ENCODE measurements at places on chromosomes 1 and 21. TPM values are rescaled to one million over a fixed set of nuclear protein-coding genes. Genes with fewer than 3 reads are reported as not detected.

- no peaks in the 10 kb centered on the region for H3K27me3 ChIP-seq
- H3K36me3 ChIP-seq = no peaks in the 10 kb centered on the region
- DNase-seq = no peak
- H3K4me3 ChIP-seq = no peak overlapping the region
- H3K4me1 ChIP-seq = peaks cover 8% of the 10 kb centered on the region
These were observed 25.6 kb upstream of the IER5 start for GRCh38 chr1:181062836-181063428.

- no peak overlapping the region for H3K27ac ChIP-seq
- DNase-seq = no peak
- H3K4me3 ChIP-seq = no peak overlapping the region
- H3K4me1 ChIP-seq = no peaks in the 10 kb centered on the region
These were observed 187.1 kb upstream of the LMO4 start for GRCh38 chr1:87141556-87141955.

GRCh38 chr1:202645097-202645476, 65.2 kb downstream of the SYT2 start:
- DNase-seq = no peak
- H3K4me1 ChIP-seq = peaks cover 27% of the 10 kb centered on the region
- no peaks in the 10 kb centered on the region for H3K36me3 ChIP-seq
- H3K27ac ChIP-seq = no peak overlapping the region
- H3K27me3 ChIP-seq = peaks cover 31% of the 10 kb centered on the region
- H3K4me3 ChIP-seq = no peak overlapping the region

- DNase-seq = no peak
- no peak overlapping the region for H3K4me3 ChIP-seq
- H3K36me3 ChIP-seq = no peaks in the 10 kb centered on the region
These were observed 346.0 kb downstream of the MATN1 start for GRCh38 chr1:30377230-30378002.

DNA sequence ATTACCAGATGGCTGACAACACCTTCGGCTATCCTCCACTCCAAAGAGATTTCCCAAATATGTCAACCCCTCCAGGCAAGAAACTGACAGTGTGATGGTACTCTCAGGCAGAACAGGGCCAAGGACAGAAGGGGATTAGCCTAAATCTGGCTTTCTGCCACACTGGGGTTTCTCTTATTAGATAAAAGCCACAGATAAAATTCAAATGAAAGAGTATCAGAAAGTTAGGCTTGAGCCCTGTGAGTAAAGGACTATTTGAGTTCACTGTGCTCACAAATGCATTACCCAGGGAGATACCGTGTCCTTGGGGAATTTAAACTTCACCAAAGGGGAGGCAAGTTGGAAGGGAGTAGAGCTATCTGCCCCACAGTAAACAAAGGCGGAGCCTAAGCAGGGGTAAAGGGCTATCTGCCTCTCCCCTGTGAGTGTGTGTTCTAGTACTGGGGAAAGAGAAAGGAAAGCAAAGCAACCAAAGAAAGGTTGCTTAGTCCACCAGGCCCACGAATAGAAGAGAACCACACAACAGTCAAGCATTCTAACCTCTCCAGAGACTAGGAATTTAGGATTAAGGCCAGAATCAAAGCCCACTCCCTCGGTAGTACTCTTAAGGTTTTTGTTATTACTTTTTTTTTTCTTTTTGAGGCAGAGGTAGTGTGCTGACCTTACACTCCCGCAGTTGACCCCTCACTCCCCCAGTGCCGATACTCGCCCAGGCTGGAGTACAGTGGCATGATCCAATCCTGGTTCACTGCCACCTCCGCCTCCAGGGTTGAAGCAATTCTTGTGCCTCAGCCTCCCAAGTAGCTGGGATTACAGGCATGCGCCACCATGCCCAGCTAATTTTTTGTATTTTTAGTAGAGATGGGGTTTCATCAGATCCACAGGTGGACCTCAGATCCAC, 12.7 kb downstream of the TPM3 start:
- no peak for DNase-seq
- H3K27me3 ChIP-seq = no peaks in the 10 kb centered on the region
- peak overlapping the region; percentile 13 for H3K27ac ChIP-seq
- H3K4me3 ChIP-seq = no peak overlapping the region

DNA sequence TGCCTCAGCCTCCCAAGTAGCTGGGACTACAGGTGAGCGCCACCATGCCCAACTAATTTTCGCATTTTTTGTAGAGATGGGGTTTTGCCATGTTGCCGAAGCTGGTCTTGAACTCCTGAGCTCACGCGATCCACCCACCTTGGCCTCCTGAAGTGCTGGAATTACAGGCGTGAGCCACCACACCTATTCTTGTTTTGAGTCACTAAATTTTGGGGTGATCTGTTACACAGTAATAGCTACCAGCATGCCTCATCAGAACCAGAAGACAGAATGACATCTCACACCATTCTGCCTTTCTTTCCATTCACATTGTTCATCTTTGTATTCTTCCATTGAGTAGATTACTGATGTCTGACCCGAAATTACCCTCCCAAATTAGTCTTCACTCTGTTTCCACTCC, 9.1 kb downstream of the RHBDL2 start:
- H3K27me3 ChIP-seq = no peaks in the 10 kb centered on the region
- no peaks in the 10 kb centered on the region for H3K4me1 ChIP-seq
- no peak for DNase-seq
- no peaks in the 10 kb centered on the region for H3K36me3 ChIP-seq
- no peak overlapping the region for H3K27ac ChIP-seq

Gene LZIC
- total RNA-seq = 28.3 TPM

Gene CYP4X1
- total RNA-seq = 4.3 TPM

Gene LRRN2
- total RNA-seq = 3.6 TPM
